ENCODE measurements at places on chromosomes 7 and 10.

- no peak for DNase-seq
Observed at GRCh38 chr10:4804465-4804864, 21.5 kb upstream of the AKR1E2 start.

- no peak for DNase-seq
Observed at GRCh38 chr10:101238732-101239105, 9.5 kb upstream of the LBX1 start.

GRCh38 chr7:135168489-135169140, 1.9 kb downstream of the CYREN start:
- no peak for DNase-seq

DNA sequence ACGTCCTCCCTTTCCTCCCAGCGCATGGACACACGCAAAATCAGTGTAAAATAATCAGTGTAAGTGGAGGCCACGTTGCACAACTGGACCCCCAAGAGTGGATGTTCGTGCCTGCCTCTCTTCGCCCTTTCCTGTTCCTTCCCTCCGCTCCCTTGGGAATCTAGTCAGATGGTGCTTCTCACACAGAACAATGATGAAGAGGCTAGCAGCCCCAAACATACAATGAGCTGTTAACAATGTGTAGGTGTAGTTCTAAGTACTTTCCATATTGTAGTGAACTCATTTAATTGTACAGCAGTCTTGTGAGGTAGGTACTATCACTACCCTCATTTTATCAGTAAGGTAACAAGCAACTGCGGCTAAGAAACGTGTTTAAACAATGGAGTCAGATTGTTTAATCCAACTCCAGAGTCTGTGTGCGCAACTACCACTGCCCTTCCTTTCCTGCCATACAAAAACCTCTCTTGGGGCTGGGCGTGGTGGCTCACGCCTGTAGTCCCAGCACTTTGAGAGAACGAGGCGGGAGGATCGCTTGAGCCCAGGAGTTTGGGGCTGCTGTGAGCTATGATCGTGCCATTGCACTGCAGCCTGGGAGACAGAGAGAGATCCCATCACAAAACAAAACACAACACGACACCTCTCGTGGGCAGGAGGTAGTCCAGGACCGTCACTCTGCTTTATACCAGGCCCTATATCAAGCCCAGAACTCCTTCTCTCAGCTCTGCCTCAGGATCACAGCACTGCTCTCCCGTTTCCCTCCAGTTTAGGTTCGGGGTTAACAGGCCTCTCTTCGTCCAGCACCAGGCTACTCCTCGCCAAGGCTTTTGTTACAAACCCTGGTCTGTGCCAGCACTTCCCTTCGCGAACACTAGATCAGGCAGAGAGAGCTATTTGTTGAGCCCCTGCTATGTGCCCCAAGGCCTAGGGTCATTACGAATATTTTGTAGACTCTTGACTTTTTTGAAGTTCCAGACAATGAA, 1.1 kb downstream of the FKBP9 start:
- DNase-seq: peak; percentile 54

GRCh38 chr7:80440883-80441282, 71.0 kb downstream of the GNAT3 start:
- DNase-seq: no peak

- peak; percentile 73 for DNase-seq
Observed at GRCh38 chr7:128215281-128215680, 25.8 kb upstream of the LEP start.

DNA sequence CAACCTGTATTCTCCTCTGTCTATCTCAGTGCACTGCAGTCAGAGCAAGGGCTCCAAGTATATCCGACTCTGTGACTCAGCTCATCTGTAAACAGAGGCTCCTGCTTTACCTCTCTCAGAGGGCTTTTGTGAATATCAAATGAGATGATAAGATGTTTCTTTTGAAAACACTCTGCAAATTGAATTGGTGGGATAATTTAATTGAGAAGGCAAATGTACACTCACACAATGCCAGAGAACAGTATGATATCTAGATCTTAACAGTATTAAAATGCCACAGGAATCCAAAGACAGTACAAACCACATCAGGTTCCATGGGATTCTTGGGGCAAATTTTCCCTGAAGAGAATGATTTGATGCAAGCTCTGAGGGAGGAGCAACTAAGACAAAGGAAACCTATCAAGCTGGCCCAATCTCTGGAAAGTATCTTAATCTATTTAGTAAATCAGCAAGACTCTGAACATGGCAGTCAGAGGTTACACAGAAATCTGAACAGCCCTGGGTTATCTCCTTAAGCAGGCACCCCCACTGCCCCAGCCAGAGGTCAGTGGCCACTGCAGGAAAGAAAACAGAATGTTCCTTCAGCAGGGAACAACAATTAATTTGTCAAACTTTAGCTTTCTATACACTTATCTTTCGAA, 45.9 kb downstream of the DOCK4 start:
- DNase-seq: no peak

- no peak for DNase-seq
Observed at GRCh38 chr10:29306688-29307087, 17.8 kb downstream of the LYZL1 start.

DNA sequence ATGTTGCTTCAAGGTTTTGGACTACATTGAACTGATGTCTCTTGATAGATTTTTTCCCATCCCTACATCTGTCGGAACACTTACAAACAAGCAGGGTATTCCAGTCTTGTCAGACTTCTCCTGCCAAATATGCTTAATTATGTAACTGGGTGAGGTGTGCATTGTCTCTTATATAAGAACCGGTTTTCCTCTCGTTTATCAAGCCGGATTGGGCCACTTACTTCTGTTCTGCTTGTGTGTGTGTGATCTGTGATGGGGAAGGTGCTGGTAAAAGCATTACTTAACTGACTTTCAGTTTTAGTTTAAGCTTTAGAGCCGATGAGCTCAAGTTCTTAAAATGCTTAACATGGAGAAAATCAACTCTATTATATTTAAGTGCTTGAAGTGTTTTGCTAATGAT, 57.9 kb downstream of the OTUD1 start:
- no peak for DNase-seq

- DNase-seq: no peak
Observed at GRCh38 chr7:77329466-77330168, 86.5 kb downstream of the GSAP start.

GRCh38 chr7:87474533-87475358, 734 bp downstream of the ABCB4 start:
- peak; percentile 2 for DNase-seq

DNA sequence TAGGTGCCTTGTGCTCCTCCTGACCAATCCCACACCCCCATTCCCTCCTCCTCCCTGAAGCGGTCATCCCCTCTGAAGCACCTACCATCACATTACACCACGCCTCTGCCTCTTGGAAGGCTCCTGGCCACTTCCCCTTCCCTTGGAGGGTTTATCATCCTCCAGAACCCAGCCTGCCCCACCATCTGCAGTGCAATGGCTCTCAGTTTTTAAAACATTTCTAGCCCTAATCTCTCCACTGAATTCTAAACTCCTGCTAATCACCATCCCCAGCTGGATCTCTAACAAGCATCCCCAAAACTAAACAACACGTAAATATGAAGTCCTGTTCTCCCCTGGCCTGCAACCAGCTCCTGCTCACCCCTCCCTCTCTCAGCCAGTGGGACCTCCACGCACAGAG, 70.6 kb downstream of the PIP4K2A start:
- no peak for DNase-seq

DNA sequence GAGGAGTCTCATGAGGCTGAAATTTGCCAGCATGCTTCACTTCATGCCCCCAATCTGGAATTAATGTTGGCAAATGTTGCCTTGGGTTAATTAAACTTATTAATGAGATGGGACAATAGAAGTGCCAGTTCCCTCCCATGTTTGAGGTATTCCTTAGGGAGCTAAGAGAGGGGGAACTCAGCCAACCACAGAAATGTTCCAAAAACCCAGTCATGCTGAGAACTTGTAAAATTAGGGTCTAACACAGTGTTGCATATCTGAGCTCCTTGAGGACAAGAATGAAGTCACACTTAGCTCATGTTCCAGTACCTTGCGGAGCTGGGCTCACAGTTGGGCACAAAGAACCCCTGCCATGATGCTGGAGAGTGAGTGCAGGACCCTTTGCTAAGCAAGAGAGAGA, 89.4 kb downstream of the OAT start:
- no peak for DNase-seq

DNA sequence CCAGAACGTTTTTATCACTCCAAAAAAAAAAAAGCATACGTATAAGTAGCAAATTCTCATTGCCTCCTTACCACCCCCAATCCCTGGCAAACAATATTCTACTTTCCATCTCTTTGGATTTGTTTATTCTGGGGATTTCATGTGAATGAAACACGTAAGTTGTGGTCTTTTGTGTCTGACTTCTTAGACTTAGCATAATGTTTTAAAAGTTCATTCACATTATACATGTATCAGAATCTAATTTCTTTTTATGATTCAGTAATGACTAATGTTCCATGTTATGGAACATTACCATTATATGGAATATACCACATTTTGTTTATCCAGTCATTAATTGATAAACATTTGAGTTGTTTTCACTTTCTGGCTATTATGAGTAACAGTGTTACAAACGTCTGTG, 12.5 kb upstream of the KLHL7 start:
- no peak for DNase-seq

GRCh38 chr10:110664483-110665420, 20.6 kb downstream of the RBM20 start:
- DNase-seq: peak; percentile 79

- no peak for DNase-seq
Observed at GRCh38 chr10:119542988-119543813, 682 bp upstream of the RGS10 start.

DNA sequence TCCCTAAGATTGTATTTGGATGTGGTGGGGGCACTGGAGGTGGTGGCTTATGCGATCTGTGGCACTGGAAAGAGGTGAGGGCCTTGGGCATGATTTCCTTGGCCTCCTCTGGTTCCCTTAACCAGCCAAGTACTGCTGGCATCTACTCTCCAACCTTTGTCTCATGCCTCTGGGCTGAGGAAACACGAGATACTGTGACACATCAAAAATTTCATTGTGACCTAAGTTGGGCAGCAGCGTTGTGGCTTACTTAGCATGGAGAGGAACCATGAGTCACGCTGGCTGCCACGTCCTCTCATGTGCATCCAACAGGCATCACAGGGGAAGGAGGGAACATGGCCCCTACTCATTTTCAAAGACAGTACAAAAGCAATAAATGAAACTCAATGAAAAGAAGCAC, 29.7 kb upstream of the GSDME start:
- peak; percentile 91 for DNase-seq

DNA sequence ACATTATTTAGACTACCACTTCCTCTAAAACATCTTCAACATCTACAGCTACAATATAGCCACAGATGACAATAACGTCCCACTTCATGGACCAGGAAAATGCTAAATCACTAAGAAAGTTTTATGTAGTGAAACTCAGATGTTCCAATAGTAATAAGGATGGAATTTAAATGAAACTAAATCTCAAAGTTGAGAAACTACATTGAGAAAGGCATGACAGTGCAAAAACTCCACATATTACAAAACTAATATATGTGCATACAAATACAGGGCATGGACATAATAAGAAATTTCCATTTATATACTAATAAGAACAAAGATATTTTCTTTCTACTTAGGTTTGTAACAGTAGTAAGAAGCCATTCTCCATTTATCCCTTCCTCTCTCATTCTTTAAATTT, 31.1 kb downstream of the POT1 start:
- no peak for DNase-seq

- no peak for DNase-seq
Observed at GRCh38 chr10:63204667-63205391, 71.7 kb downstream of the NRBF2 start.

DNA sequence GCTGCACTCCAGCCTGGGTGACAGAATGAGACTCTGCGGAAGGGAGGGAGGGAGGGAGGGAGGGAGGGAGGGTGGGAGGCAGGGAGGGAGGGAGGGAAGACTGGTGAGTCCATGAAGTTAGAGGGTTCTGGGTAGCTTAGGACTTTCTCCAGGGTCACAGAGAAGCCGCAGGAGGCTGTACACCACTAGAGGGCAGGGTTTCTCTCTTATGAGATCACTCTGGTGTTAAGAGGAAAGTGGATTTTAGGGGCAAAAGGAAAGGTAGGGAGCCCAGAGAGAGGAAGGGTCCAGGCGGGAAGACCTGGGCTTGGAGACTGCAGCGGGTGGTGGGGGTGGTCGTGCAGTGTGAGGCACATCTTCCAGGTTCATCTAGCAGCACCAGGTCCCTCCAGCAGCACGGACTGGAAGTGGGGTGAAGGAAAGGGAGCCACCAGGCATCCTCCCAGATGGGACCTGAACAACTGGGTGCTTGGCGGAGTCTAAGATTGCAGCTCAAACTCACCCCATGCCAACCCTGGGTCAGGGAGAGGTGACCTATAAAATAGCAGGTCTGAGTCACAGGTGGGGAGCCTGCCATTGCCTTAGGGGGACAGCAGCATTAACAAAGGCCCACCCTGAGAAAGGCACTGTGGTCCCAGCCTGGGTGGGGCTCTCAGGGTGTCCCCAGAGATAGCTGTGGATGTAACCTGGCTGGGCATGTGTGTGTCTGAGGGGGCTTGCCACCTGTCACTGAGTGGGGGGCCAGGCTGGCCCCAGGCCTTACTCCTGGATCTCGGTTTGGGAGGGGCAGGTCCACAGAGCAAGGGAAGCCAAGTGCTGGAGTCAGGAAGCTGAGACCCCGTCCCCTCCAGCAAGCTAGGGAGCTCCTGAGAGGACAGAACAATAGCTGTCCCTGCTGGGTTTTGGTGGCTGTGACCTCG, 48.5 kb upstream of the SLC29A3 start:
- DNase-seq: peak; percentile 42

DNA sequence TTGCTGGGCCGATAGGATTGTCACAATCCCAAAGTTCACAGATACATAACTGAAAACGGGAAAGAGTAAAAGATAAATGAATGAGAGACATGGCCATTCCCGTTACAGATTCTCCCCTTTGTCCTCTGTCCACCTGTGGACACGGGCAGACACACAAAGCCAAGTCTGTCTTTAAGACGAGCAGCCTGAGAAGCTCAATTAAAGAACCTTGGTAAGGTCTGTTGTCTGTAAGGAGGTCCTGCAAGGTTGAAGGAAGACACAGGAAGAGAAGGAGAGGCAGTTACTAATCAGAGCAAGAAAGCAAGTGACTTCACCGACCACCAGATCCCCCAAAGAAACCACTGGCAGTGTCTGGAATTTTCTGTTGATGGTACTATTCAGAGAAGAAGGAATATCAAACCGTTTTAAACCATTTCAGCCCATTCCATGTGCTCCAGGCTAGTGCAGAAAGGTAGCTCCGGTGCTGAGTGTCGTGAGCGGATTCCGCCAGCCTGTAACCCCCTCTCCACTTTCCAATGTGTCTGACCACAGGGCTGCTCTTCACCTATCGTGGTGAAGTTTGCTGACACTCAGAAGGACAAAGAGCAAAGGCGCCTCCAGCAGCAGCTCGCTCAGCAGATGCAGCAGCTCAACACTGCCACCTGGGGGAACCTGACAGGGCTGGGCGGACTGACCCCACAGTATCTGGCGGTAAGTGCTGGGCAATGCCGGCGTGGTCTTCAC, 252.6 kb downstream of the CELF2 start:
- DNase-seq: peak; percentile 17

DNA sequence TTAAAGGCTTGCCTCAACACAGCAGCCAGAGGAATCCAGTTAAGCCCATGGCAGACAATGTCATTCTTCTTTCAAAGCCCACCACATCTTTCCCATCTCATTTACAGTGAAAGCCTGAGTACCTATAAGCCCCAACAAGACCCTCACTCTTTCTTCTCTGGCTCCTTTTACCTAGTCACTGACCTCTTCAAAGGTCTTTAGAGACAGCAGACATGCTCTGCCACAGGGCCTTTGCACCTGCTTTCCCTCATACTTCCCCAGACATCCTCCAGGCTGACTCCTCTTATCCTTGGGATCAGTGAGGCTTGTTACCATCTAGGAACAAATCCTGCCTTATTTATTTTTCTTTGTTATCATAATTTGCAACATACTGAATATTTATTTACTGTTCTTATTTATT, 17.8 kb downstream of the HYAL4 start:
- DNase-seq: no peak

Data from skeletal muscle cell (primary cell).